ENCODE measurements at places on chromosomes 6 and 20.

- DNase-seq, result no peak
These were observed 116.8 kb upstream of the ARID1B start for GRCh38 chr6:156660389-156660788.

- DNase-seq, result no peak
These were observed 15.2 kb upstream of the ARFGEF3 start for GRCh38 chr6:138146544-138146943.

DNA sequence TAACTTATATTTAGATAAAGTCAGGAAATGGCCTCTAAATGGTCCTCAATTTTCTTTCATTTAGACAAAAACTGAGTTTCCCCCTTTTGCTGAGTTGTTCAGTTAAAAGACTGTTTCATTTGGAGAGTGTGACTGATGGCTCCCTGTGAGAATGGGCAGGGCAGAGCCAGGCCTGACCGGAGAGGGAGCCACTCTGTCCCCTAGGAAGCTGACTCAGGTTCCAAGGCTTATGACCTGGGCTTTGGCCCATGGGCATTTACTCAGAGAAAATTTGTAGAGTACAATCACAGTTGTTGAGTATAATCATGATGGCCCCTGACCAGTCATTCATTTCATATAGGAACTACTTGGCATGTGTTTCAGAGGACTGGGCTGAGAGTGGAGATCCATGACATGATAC lies 37.0 kb upstream of the AIG1 start:
- DNase-seq, result no peak

DNA sequence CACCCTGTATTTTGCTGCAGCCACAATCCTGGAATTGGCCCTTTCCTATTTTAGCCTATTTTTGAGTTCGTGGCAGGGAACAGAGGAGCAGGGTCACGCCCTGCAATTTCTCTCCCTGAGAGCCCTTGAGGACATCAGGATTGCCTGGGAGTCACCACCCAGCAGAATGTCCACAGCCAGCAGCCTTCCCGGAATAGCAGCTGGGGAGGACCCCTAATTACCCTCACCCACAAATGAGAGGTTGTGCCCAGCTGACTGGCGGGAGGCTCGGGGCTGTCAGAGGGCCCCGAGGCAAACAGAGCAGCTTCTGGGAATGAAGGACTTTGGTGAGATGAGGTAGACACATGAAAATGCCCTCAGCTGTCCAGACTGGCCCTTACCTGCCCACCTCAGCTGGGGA lies 165.1 kb downstream of the PREX1 start:
- no peak for DNase-seq

GRCh38 chr6:150129616-150130505 lies 13.0 kb upstream of the PPP1R14C start:
- no peak for DNase-seq

- no peak for DNase-seq
These were observed 110.5 kb downstream of the ARHGAP18 start for GRCh38 chr6:129599467-129599866.

DNA sequence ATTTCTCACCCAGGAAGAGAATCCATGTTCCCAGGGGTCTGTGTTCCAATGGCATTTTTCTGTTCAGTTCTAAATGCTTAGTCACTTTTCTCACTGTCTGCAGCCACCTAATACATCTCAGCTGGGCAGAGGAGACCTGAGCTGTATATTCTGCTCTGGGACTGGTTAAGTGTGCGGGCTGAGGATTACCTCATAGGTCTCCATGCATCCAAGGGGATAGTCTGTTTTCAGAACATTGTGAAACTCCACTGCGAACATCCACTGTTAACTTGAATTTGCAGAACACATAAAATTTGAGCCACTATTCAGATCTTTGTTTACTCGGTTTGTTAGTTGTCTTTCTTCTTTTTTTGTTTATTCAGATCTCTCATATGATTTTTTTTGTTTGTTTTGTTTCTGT lies 947.1 kb downstream of the TFAP2A start:
- no peak for DNase-seq

DNA sequence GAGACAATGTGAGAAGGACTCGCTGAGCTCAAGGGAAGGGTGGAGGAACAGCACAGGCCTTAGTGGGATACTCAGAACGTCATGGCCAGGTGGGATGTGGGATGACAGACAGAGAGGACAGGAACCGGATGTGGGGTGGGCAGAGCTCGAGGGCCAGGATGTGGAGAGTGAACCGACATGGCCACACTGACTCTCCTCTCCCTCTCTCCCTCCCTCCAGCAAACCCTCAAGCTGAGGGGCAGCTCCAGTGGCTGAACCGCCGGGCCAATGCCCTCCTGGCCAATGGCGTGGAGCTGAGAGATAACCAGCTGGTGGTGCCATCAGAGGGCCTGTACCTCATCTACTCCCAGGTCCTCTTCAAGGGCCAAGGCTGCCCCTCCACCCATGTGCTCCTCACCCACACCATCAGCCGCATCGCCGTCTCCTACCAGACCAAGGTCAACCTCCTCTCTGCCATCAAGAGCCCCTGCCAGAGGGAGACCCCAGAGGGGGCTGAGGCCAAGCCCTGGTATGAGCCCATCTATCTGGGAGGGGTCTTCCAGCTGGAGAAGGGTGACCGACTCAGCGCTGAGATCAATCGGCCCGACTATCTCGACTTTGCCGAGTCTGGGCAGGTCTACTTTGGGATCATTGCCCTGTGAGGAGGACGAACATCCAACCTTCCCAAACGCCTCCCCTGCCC lies 1.7 kb downstream of the TNF start:
- DNase-seq, result no peak

- no peak for DNase-seq
These were observed 975 bp upstream of the TFAP2A start for GRCh38 chr6:10415617-10416480.

GRCh38 chr20:15446373-15446772 lies 1109.0 kb upstream of the FLRT3 start:
- no peak for DNase-seq

- no peak for DNase-seq
These were observed 9.6 kb downstream of the C6orf136 start for GRCh38 chr6:30656513-30656912.

DNA sequence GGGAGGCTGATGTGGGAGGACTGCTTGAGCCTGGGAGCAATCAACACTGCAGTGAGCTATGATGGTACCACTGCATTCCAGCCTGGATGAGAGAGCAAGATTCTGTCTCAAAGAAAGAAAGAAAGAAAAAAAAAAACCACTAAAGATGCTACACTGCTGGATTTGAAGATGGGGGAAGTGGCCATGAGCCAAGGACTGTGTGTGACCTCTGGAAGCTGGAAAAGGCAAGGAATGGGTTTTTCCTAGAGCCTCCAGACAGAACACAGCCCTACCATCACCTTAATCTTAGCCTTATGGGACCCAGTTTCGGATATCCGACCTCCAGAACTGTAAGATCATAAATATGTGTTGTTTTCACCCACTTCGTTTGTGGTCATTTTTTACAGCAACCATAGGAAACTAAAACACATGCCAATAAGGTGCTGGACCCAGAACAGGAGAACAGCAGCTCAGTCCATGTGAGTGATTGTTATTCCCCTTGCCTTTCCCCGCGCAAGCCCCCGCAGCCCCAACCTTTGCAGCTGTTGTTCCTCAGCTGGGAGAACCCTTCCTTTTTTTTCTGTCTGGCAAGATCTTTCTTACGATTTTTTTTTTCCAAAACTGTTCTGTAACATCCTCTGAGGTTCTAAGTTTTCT lies 11.1 kb upstream of the VAPB start:
- DNase-seq, result no peak

DNA sequence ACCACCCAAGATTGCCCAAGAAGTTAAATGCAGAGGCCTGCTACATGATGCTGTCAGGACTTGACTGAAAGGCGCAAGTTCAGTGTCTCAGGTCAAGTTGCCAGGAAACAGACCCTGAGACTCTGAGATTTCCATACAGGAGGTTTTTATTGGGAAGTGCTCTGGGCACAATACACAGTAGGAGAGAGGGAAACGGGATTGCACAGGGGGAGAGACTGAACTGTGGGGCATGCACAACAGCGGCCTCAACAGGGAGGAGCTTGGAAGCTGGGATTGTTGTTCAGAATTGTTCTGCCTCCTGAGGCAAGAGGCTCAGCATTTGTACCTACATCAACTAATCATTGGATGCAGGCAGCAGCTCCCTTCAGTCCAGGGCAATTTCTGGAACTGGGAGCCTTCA lies 6.7 kb downstream of the STX11 start:
- DNase-seq, result no peak

DNA sequence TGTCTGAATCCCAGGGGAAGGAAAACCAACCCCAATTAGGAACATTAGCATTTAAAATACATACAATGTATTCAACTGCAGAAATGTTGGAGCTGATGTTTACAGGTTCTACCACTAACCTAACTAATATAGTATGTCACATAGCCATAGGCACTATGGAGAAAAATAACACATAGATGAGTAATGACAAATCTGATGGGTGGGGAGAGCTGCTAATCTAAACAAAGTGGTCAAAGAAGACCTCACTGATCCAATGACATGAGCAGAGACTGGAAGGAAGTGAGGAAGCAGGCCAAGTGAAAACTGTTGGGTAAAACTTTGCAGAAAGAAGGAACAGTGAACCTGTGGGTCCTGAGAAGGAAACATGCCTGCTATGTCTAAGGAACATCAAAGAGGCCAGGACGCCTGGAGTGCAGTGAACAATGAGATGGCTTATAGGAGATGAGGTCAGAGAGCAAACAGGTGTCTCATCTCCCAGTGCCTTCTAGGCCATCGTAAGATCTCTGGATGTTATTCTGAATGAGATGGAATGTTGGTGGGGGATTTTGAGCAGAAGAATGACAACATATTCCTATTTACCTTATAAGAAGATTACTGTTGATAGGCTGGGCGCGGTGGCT lies 135.7 kb downstream of the ALDH8A1 start:
- no peak for DNase-seq

DNA sequence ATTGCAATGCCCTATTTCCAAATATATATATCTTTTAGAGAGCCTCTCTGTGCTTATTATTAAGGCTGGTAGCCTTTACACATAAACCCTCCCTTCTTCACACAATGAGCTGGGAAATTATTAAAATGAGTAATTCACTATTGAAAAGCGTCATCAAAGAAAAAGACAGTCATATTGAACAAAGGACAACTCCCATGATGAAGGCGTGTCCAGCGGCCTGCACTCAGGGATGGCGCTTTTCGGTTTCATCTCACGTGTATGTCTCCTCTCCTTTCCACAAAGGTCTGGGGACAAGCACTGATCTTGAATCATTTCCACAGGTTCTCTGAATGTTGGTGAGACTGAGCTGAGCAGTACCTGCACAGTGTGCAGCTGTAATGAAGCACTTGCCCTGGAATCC lies 3.5 kb downstream of the SERPINB9 start:
- no peak for DNase-seq

DNA sequence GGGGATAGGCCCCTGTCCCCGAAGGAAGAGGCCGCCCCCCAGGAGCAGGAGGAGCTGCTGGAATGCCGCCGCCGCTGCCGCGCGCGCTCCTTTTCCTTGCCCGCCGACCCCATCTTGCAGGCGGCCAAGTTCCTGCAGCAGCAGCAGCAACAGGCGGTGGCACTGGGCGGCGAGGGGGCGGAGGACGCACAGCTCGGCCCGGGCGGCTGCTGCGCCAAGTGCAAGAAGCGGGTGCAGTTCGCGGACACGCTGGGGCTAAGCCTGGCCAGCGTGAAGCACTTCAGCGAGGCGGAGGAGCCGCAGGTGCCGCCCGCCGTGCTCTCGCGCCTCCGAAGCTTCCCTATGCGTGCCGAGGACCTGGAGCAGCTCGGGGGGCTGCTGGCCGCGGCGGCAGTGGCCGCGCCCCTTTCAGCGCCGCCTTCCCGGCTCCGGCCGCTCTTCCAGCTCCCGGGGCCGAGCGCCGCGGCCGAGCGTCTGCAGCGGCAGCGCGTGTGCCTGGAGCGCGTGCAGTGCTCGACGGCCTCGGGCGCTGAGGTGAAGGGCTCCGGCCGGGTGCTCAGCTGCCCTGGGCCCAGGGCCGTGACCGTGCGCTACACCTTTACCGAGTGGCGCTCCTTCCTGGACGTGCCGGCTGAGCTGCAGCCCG lies 630 bp downstream of the PPP1R3G start:
- peak; percentile 56 for DNase-seq

GRCh38 chr20:53870426-53871315 lies 199.7 kb downstream of the BCAS1 start:
- DNase-seq, result no peak

- no peak for DNase-seq
These were observed 126.6 kb downstream of the ADAT2 start for GRCh38 chr6:143323729-143324470.

DNA sequence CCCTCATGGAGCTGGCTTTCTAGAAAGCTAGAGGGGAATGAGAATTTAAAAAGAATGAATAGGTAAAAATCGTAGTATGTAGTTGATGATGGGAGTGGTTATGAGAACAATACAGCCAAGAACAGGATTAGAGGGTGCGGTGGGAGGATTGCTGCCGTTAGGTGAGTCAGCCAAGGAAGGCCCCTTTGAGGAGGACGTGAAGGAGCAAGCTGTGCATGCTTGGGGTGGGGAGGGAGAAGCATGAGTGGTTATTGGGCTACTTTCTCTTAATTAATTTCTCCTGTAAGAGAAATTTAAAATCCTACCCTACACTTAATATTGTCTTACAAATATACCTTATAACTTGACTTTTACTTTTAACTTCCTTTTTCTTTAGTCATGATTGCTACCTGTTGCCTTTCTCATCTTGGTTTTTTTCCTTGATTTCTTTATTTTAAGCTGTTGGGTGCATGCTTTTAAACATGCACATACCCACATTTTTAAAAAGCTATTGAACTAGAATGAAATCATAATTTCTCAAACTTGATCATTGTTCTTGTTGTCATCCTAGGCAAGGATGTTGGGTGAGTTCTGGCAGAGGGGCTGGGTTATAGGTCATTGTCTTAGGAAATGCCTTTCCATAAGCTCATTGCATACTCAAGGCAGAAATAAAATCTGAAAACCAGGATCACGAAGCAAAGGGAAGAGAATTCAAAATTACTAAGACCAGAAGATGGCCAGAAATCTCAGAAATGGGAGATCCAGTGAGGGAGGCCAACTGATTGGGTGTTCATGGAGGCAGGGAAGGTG lies 114.5 kb downstream of the TCP11 start:
- no peak for DNase-seq

GRCh38 chr6:19303383-19303782 lies 533.8 kb upstream of the ID4 start:
- no peak for DNase-seq
